Left forelimb (tissue), 1 donor: ENCODE measurements at places on chromosomes 5 and 9.

- DNase-seq = no peak
These were observed 839 bp downstream of the KCNV2 start for GRCh38 chr9:2718001-2718697.

GRCh38 chr5:135329913-135330797, 68.9 kb downstream of the MACROH2A1 start:
- DNase-seq = no peak

GRCh38 chr9:133248726-133249295, 26.2 kb downstream of the ABO start:
- peak; percentile 60 for DNase-seq

DNA sequence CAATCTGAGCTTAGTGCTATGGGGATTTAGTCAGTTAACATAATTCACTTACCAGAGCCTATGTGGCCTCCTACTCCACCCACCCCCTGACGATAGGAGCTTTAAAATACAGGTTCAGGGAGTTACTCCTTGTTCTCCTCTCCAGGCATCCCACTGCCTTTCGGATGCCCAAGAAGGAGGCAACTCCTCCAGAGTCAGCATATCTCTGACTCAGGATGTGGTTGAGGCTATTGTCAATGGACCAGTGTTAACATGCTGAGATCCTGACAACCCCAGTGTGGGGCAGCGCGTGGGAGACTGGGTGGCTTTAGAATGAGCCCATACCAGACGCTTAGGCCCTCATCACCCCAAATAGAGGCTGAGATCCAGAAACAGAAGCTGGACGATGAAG, 27.4 kb downstream of the BICD2 start:
- peak; percentile 37 for DNase-seq

DNA sequence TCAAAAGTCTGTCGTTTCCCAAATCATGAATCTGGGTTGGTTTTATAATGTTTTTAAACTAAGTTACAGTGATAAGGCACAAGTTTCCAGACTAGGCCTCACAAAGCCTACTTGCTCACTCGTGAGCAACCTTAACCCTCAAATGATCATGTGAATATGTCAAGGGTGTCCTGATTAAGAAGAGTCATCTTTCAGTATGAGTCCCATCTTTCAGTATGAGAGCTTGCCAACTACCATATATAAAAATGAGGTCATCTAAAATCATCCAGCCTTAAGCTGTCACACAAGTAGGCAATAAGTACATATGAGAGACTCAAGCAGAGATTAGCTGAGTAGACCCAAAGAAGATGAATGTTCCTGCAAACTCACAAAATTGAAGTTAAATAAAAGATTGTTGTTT, 668.4 kb upstream of the FAM174A start:
- no peak for DNase-seq

- no peak for DNase-seq
These were observed 256.1 kb upstream of the SMARCA2 start for GRCh38 chr9:1759009-1759408.

DNA sequence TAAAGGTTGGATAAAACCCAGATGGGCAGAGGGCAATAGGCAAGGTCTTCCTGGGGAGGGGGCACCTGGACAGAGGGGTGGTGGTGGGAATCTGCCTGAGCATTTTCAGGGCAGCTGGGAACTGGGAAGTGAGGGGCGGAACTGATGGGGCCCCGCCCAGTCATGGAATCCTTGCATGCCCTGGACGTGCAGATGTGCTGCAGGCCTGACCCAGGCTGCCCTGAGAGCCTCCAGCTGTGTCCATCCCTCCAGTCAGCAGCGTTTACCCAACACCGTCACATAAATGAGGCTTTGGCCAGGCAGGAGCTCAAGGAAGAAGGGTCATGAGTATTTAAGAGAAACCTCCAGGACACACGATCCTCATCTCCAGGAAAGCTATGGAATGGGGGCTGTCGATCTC, 70.3 kb downstream of the DAB2IP start:
- no peak for DNase-seq

DNA sequence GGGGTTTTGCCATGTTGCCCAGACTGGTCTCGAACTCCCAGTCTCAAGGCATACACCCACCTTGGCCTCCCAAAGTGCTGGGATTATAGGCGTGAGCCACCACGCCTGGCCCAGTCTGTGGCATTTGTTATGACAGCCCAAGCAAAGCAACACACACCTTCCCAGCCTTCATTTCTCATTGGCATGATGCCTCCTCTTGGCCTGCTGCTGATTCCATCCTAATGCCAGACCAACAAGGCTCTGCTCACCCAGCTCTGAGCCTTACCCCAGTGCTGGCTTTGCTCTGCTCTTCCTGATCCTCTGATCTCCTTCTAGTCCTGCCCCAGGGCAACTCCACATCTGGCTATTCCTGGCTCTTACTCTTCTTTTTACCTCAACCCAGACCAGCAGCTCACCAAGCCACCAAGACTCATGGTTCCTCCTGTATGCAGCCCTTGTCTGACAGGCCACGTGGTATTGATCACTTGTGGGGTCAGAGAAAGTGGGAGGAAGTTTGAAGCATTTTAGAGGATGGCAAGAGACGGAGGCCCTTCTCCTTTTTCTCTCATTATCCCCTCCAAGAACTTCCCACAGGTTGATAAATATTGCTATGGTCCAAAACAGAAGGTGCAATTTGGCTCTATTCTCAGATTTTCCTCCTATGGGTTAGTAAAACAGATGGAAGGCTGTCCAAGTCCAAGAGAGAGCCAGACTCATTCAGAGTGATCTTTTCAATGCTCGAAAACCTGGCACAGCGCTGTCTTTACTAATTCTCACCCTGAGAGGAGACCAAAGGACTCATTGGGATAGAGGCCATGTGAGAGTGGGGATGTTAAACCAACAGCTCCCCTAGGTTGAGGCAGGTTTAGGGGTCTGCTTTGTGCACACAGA, 958 bp downstream of the CD180 start:
- DNase-seq = no peak

DNA sequence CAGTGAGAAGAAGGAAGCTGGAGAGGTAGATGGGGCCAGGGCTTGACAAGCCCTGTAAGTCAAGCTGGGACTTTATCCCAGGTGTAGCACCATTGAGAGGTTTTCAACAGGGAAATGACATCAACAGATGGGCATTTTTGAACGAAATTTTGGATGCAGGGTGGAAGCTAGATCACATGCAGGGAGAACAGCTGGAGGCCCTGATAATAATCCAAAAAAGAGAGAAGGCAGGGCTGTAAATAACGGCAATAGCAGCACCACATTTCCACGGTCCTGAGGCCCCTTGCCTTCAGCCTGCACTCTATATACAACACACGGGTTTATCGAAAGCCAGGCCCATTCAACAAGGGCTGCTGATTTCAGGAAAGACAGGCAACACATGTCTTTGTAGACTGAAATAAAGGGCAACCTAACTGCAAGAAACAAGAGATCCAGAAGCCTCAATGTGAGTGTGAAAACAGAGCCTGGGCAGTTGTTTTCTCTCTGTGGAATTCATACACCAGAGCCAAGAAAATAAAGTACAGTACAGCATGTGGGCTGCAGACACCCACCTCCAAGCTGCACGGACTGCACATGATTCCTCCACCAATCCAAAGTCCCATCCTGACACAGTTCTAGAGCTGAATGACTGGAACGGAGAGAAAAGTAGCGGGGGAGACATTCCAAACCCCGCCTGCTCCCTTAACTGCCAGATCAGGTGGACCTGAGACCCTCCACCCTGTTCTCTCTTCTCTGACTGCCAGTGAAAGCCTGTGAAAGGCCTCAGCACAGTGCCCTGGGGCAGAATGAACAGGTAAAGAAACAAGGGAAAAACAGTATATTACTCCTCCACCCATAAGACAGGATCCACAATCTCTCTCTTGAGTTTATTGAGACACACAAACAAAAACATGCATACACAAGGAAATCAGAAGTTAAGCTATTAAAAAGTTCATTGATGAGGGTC, 36.3 kb downstream of the KLHL3 start:
- DNase-seq = no peak

- DNase-seq = no peak
These were observed 56.8 kb downstream of the ELL2 start for GRCh38 chr5:95904827-95905226.

DNA sequence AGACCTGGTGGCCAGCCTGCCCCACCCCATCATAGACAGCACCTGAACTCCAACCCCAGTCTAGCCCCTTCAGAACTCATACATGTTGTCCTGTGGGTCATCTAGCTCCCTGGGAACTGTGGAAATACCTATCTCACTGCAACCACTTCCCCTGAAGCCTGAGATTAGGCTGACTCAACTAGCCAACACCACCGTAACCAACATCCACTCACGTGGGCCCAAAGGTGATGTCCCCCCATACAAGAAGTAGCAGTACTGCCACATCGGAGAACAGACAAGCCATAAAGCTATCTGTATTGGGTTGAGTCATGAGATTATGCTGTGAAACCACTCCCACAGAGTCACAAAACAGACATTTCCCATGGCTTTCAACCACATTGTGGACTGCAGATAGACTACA, 46.6 kb downstream of the OSMR start:
- no peak for DNase-seq

DNA sequence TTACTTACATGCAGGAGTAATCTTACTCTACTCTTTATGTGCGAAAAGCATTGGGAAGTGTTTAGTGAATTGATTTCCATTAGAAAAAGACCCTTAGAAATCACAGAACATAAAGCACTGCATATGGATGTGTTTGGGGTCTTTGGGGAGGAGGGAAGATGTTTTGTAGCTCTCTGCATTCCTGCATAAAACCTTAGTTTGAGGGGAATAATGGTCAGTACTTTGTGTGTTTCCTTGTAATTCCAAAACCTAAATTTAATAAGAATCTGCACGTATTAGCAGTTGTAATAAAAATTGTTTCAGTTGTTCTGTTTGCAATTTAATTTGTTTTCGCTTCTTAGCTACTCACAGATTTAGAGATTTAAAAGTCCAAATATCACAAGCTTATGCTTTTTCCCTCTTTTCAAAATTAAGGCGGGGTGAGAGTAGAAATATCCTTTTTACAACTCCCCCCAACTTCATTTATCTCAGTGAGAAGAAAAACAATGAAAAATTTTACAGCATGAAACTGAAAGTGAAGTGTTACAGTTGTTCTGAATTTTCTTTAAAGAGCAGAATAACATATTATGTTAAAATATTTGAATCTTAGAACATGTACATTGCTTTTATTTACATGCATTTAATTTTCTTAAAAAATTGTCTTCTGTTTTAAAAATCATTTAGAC, 143.8 kb downstream of the SMARCA2 start:
- no peak for DNase-seq

DNA sequence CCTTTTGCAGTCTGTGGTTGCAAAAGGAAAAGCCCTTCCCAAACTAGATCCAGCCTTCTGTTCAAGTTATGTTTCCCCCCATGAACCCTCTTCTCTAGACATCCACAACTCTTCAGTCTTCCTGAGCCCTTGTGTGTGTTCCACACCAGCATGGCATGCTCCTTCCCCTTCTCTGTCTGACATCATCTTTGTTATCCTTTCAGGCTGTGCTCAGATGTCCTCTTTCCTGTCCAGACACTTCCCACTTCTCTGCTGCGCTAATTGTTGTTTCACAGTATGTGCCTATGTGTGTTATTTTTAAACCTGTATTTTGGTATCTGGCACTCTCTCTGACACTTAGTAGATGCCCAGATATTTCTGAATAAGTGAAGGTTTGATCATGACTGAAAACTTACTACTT, 38.2 kb downstream of the FOCAD start:
- DNase-seq = no peak

DNA sequence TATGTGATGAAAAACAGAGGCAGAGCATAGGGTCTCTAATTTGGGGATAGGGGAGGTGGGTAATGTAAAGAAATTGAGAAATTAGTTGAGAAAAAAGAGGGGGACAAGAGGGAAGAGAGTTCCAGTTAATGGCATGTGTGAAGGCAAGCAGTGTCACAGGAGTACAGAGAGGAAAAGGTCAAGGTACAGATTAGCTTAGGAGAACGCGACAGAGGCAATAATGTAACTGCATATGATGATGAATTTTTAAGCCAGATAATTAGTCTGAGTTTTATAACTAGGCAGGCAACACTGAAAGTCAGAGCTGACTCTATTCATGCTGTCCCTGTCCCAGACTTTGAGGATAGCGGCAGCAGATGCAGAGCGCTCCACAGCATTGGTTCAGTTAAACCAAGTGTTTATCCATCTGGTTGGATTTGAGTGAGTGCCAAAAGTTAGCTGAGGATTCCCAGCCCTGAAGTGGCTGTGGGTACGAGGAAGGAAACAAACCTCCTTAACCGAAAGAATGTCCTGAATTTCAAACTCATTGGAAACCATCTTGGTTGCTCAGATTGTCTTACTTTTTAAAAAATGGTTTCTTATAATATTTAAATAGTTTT, 315.2 kb downstream of the ARHGAP26 start:
- DNase-seq = no peak

- no peak for DNase-seq
These were observed 388.1 kb downstream of the SEMA5A start for GRCh38 chr5:9157811-9158210.

DNA sequence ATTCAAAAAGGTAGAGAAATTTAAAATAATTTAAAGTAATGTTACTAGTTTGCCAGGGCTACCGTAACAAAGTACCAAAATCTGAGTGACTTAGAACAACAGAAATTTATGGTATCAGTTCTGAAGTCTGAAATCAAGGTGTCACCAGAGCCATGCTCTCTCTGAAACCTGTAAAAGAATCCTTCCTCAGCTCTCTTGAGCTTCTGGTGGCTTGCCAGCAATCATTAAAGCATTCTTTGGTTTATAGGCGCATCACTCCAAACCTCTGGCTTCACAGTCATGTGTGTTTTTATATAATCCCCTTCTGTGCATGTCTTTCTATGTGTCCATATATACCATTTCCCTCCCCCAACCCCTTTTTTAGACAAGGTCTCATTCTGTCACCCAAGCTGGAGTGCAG, 220.3 kb downstream of the COX7C start:
- DNase-seq = no peak

DNA sequence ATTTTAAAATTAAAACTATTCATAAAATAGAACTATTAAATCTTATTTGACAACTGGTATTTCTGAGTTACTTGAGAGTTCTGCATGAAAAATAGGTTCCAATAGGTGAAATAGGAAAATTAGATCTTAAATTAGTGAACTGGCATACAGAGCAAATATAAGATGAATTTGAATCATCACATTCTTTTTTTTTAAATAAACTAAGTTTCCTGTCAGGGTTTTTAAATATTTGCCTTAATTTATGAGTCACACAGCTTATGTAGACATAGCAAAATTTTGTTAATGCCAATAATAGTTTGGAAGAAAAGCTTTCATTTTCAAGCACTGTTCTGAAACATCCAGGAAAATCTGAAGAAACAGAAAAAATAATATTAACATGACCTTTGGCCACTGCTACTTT, 311.7 kb upstream of the HAPLN1 start:
- DNase-seq = no peak

DNA sequence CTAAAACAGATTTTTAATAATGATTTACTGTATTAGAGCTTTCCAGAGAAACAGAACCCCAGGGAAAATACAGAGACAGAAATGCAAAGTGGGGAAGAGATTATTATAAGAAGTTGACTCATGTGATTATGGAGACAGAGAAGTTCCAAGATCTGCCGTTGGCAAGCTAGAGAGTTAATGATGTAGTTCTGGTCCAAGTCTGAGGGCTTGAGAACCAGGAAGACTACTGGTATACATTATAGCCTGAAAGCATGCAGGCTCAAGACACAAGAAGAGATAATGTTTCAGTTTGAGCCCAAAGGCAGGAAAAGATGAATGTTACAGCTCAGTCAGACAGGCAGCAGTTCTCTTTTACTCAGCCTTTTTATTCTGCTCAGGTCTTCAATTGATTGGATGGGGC, 98.8 kb upstream of the NFIL3 start:
- no peak for DNase-seq
